IPS-NIHi11 (cell line): ENCODE measurements at places on chromosomes 12 and 14.

DNA sequence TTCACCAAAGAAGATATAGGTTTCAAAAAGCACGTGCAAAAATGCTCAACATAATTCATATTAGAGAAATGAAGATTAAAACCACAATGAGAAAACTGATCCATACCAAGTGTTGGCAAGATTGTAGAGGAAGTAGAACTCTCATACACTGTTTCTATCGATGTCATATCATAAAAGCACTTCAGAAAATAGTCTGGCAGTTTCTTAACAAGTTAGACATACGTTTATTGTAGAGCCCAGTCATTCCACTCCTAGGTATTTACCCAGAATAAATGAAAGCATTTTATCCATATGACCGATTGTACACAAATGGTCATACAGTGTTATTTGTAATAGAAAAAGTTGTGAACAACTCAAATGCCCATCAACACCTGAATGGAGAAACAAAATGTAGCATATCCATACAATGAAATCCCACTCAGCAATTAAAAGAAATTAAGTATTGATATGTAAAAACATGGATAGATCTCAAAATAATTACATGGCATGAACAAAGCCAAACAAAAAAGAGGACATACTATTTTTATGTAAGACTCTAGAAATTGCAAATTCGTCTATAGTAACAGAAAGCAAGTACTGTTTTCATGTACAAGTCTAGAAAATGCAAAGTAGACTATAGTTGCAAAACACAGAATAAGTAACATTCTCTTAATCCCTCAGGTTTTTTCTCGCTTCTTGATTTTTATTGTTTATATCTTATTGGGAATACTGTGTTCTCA is 41.0 kb downstream of the USP15 start:
- DNase-seq: no peak

DNA sequence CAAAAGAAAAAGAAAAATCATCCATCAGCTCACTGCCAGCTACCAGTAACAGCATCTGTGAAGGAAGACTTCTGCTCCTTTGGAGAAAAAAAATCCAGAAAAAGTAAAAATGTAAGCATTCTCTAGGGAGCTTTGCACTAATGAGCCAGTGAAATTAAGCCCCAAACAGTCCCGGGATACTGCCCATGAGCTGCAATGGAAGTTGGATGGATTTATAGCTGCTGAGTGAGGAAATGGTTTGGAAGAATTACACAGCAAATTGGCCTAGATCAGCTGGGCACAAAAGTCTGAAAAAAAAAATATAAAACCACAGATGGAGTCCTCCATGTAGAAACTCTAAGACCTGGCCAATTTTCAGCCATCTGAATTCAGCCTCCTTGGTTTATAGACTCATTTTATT is 462.9 kb upstream of the USP15 start:
- DNase-seq: no peak

- no peak for DNase-seq
Measured at GRCh38 chr14:104712881-104713734, 10.9 kb upstream of the ADSS1 start.

- DNase-seq: no peak
Measured at GRCh38 chr14:81412779-81413178, 12.7 kb upstream of the STON2 start.

DNA sequence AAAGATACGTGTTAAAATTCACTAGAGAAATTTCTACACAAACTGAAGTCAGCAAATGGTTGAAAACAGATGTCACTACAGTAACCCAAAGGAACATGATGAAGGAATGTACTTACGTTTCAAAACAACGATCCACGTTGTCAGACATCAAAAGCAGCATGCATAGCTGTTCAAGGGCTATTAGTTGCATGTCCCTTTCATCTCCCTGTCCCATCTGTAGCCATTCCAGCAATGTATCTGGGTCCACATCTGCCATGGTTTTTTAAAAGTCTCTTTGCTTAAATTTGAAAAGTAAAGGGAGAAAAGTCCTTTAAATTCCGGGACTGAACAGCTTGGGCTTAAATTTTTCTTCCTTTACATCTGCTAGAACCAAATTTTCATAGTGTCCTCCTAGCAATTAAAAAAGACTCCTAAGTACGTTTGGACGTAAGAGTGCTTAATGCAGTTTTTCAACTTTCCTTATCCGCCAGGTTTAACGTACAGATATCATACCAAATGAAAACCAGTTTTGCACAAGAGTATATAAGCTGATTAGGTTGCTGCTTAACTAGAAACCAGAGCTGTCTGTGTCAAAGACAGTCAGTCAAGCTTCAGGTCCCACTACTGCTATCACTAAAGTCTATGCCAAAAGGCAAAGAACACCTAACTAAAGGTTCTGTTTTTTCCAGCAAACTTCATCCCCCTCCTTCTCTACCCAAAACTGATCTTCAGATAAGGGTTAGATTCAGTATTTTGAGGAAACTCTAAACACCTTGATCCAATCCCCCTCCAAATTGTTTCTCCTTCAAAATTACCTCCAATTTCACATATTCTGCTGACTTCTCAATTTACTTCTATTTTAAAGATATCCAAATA is 1.7 kb downstream of the HECTD1 start:
- no peak for DNase-seq
